Mesenteric fat pad (tissue), 1 donor: ENCODE measurements at places on chromosomes 5 and 9. TPM values are rescaled to one million over a fixed set of nuclear protein-coding genes. Genes with fewer than 3 reads are reported as not detected.

Gene FBXO4
- total RNA-seq, result 11.2 TPM

Gene SLC6A19
- total RNA-seq, result 0.32 TPM

Gene ADAMTS13
- total RNA-seq, result 0.64 TPM

Gene AJM1
- total RNA-seq, result 1.00 TPM

Gene HBEGF
- 48.5 TPM for total RNA-seq

Gene GABRA1
- not detected for total RNA-seq

Gene FBLL1
- total RNA-seq, result not detected

Gene TPPP
- 5.4 TPM for total RNA-seq

Gene ADAMTS6
- 1.3 TPM for total RNA-seq

Gene CYLC2
- not detected for total RNA-seq

Gene FOXD4
- total RNA-seq, result 0.32 TPM

Gene SNCB
- not detected for total RNA-seq

Gene CEL
- 2.2 TPM for total RNA-seq

Gene MARVELD2
- 0.58 TPM for total RNA-seq

Gene NANS
- 48.6 TPM for total RNA-seq

Gene TPD52L3
- total RNA-seq, result not detected

Gene CA9
- not detected for total RNA-seq

Gene ENTREP1
- 3.9 TPM for total RNA-seq

Gene PAEP
- total RNA-seq, result not detected

Gene MTREX
- 49.3 TPM for total RNA-seq

Gene LCN12
- total RNA-seq, result not detected

Gene IL33
- 40.1 TPM for total RNA-seq

Gene KIF12
- total RNA-seq, result 0.84 TPM

Gene GCNT4
- 1.00 TPM for total RNA-seq

Gene BNC2
- 27.5 TPM for total RNA-seq

Gene TAF1L
- not detected for total RNA-seq

Gene SARDH
- 0.87 TPM for total RNA-seq

Gene MEF2C
- total RNA-seq, result 62.2 TPM

Gene PRDM9
- total RNA-seq, result not detected

Gene RAB3C
- total RNA-seq, result 8.4 TPM

Gene CTNND2
- 1.8 TPM for total RNA-seq

Gene NR5A1
- not detected for total RNA-seq

Gene SPATA31A3
- total RNA-seq, result not detected

Gene FCHO2
- 37.3 TPM for total RNA-seq

Gene CKMT2
- total RNA-seq, result 18.9 TPM

Gene GABRB2
- 4.8 TPM for total RNA-seq

Gene TERT
- total RNA-seq, result not detected

Gene SMIM32
- total RNA-seq, result not detected

Gene DOCK2
- total RNA-seq, result 49.4 TPM

Gene BSPRY
- 0.19 TPM for total RNA-seq

Gene PDE8B
- total RNA-seq, result 37.5 TPM

Gene ADCY2
- total RNA-seq, result 1.2 TPM

Gene KIF24
- 0.45 TPM for total RNA-seq

Gene RNF180
- 13.0 TPM for total RNA-seq

Gene AFAP1L1
- total RNA-seq, result 49.3 TPM

Gene WDR31
- total RNA-seq, result 4.9 TPM

Gene EDIL3
- 3.7 TPM for total RNA-seq

Gene TMEFF1
- total RNA-seq, result 0.42 TPM

Gene ENTPD8
- not detected for total RNA-seq

Gene HACD4
- 2.2 TPM for total RNA-seq

Gene RANBP3L
- total RNA-seq, result not detected
